ENCODE measurements at places on chromosomes 16 and 17.
A peak's percentile ranks its signal among the peaks of the same experiment; 100 is the strongest.

- DNase-seq: peak; percentile 54
These were observed 8.4 kb downstream of the RARA start for GRCh38 chr17:40317345-40317873.

- DNase-seq: no peak
These were observed 20.3 kb downstream of the TRIM25 start for GRCh38 chr17:56893503-56893902.

- DNase-seq: no peak
These were observed 190.2 kb upstream of the GSE1 start for GRCh38 chr16:85422632-85423550.

DNA sequence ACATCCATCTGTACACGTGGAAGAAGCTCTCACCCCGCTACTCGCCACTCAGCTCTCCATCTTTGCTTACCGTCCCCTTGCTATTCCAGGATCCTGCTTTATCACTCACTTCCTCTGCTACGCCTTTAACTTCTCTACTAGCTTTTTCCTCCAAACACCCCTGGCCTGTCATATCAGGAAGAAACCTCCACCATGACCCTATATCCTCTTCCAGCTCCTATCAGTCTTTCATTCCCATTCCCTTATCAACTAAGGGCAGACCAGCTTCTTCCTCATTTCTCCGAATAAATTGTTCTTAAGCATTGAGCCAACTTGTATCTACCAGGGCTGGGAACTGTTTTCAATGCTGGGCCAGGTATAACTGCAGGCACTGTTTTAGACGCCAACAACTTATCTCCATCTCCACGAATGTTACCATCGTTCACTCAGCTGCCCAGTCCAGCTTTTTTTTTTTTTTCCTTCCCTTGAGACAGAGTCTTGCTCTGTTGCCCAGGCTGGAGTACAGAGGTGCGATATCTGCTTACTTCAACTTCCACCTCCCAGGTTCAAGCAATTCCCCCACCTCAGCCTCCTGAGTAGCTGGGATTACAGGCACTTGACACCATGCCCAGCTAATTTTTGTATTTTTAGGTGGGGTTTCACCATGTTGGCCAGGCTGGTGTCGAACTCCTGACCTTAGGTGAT, 4.3 kb downstream of the IQCK start:
- no peak for DNase-seq

- no peak for DNase-seq
These were observed 79.5 kb downstream of the SLC6A2 start for GRCh38 chr16:55735120-55735781.

DNA sequence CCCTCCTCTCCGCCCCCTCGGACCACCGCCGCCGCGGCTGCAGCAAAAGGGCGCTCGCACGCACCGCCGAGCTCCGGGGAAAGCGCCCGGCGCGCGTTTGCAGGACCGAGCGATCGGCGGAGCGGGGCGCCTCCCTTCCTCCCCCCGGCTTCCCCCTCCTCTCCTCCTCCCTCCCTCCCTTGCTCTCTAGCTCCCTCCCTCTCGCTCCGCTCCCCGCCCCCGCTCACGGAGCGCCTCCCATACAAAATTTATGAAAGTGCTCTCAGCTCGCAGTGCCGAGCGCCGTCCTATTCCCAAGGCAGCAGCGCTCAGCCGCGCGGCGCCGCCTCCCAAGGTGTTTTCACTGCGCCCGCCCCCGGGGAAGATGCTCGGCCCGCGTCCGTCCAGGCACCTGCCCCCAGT, at the start of gene RTN4RL1:
RTN4RL1 (minus strand) TSS at position 115 of the 402 bp plus-strand sequence. CDS start 469 bp downstream, outside the sequence.
- DNase-seq: peak; percentile 65

GRCh38 chr16:64390102-64390501, 731.8 kb downstream of the CDH11 start:
- no peak for DNase-seq

DNA sequence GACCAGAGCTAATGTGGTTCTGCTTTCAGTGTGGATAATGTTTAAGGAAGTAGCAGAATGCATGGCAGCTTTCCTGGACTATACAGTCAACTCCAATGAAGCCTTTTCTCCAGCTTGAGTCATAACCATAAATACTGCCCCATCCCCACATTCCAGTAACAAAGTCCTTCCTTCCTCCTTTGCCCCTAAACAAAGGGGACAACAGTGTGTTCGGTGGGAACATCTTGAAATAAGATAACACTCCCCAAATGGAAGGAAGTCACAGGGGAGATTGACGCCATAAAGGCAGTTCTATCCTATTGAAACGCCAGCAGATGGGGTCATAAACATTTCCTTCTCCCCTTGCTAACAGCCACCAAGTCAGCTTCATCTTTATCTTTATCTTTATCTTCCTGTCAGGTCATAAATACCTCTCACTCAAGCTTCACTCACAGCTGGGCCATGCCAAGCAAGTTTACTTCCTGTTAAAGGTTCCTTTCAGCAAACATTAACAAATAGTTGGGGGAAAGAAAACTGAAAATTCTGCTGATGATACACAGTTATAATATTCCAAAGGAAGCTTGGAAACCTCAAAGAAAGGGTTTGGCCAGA, 136.7 kb downstream of the SNX11 start:
- DNase-seq: no peak

DNA sequence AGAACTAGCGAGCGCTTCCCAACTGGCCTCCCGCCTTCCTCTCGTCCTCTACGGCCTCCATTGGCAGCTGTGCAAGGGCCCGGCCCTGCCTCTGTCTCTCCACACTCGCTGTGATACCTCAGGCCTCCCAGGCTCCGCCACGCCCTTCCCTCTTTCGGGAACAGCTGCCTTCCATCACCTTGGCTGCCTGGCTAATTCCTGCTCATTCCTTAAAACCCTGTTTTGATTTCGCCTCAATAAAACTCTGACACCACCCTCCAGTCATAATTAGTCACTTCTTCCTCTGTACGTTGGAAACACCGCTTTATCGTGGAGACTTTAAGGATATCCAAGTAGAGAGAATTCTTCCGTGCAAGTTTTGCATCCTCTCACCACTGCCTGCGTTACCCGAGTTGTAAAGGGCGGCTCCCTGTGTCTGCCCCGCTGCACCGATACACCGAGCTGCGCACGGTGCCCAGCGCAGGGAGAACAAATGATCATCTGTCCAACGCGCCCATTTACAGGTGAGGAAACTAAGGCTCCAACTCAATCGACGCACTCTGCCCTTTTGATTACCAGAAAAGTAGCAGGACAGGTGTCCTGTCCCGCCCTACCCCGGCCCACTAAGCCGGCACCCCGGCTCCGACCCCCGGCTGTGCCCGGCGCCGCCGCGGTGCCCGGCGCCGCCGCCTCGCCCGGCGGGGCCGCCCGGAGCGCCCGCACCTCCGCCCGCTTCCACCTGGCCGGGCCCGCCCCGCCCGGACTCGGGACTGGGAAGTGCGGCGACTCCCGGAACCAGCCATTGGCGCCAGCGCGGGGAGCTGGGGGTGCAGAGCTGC, 139.7 kb downstream of the SEC14L1 start:
- DNase-seq: no peak

DNA sequence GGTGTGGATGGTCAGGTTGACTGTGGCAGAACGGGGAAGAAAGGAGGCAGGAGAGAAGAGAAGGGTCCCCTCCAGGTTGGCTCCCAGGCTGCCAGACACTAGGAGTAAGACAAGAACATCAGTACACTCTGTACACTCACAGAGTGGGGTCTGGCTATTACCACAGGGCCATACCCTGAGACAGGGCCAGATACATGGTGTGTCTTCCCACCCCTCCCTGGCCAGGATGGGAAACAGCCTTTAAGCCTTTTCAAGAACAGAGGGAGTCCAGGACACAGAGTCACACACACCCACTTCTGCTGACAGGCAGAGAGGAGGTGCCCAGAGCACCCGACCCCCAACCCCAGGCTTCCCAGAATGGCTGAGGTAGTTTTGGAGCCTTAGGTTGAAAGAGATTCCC, 99.4 kb downstream of the LITAF start:
- no peak for DNase-seq
